ENCODE measurements at places on chromosomes 3 and 15.

- DNase-seq = no peak
Measured at GRCh38 chr3:41041462-41041861, 157.8 kb upstream of the CTNNB1 start.

DNA sequence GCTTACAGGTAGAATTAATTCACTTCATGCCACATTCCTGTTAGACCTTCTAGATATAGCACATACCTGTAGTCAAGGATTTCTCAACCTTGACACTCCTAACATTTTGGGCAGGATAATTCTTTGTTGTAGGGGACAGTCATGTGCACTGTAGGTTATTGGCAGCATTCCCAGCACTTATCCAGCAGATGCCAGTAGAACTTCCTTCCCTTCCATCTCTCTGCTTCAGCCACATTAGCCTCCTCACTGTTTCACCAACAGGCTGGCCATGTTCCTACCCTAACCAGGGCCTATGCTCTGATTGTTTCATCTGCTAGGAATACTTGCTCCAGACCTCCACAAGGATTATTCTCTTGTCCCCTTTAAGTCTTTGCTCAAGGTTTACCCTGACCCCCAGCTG lies 68.0 kb upstream of the STAC start:
- DNase-seq = no peak

DNA sequence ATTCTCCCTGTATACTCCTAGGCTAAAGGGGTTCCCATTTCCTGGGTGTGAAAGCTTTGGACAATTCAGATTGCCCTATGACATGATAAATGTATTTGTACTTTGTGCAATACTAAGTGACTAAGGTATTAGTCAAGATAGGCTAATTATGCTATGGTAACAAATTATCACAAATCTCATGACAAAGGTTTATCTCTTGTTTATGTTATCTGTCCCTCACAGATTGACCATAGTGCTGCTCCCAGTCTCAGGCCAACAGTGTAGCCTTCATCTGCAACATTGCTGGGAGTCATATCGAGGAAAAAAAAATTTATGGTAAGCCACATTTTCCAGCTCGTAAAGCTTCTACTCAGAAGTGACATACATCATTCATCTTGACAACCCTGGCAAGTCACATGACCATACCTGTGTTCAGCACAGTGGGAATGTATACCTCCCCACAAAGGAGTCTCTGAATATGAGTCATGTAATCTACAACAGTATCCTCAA lies 346.2 kb downstream of the IGSF11 start:
- no peak for DNase-seq

- no peak for DNase-seq
Measured at GRCh38 chr15:35565901-35566300, 19.9 kb upstream of the DPH6 start.

GRCh38 chr15:76234337-76234889 lies 76.9 kb downstream of the ETFA start:
- DNase-seq = no peak
